Immature natural killer cell (primary cell): ENCODE measurements at places on chromosomes 16 and 17. TPM values are rescaled to one million over a fixed set of nuclear protein-coding genes. Genes with fewer than 3 reads are reported as not detected.
A peak's percentile ranks its signal among the peaks of the same experiment; 100 is the strongest.

The KRTAP4-6 gene
- polyA plus RNA-seq = not detected

The AOC3 gene
- polyA plus RNA-seq = not detected

The EPOP gene
- polyA plus RNA-seq = not detected

The AGRP gene
- polyA plus RNA-seq = not detected

DNA sequence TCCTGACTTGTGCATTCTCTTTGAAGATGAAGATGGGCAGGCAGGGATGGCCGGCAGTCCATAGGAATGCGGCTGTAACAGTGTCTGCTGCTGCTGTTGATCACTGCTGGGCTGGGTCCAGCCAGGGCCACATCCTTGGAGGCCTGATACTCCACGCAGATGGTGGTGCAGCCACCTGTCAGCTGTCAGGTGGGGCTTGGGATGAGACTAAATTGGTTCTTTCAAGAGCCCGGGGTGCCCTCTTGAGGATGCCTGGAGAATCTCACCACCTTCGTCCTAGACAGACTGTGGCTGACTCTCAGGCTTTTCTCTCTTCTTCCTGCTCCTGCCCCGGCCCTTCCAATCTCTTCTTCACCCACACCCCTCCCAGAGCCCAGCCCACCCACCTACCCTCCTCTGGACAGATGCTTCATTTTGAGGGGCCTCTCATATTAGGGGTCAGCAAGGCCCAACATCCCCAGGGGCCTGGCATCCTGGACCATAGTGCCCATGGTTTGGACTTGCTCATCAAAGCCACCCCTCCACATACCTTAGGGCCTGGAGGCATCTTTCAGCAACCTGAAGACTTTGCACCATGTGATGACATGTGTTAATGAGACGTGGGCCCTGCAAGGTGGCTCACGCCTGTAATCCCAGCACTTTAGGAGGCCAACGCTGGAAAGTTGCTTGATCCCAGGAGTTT lies 19.1 kb downstream of the OSBPL7 start:
- H3K27ac ChIP-seq = no peak overlapping the region
- H3K36me3 ChIP-seq = peaks cover 5% of the 10 kb centered on the region
- H3K27me3 ChIP-seq = peaks cover 3% of the 10 kb centered on the region
- H3K4me3 ChIP-seq = no peak overlapping the region
- no peaks in the 10 kb centered on the region for H3K4me1 ChIP-seq

- DNase-seq = no peak
- H3K27me3 ChIP-seq = peaks cover 2% of the 10 kb centered on the region
- H3K36me3 ChIP-seq = no peaks in the 10 kb centered on the region
- no peak overlapping the region for H3K27ac ChIP-seq
Observed at GRCh38 chr16:70692873-70693671, 7.2 kb upstream of the MTSS2 start.

- peak overlapping the region; percentile 66 for H3K4me3 ChIP-seq
- no peak for DNase-seq
- H3K36me3 ChIP-seq = peaks cover 22% of the 10 kb centered on the region
- H3K4me1 ChIP-seq = peaks cover 97% of the 10 kb centered on the region
- H3K27me3 ChIP-seq = peaks cover 16% of the 10 kb centered on the region
- peak overlapping the region; percentile 91 for H3K27ac ChIP-seq
Observed at GRCh38 chr17:38891441-38891840, 21.6 kb downstream of the LASP1 start.

- H3K27ac ChIP-seq = no peak overlapping the region
- no peaks in the 10 kb centered on the region for H3K27me3 ChIP-seq
- H3K36me3 ChIP-seq = no peaks in the 10 kb centered on the region
Observed at GRCh38 chr16:25198021-25198420, 18.7 kb upstream of the AQP8 start.

GRCh38 chr17:16938496-16939207 lies 33.3 kb downstream of the TNFRSF13B start:
- H3K36me3 ChIP-seq = no peaks in the 10 kb centered on the region
- no peaks in the 10 kb centered on the region for H3K4me1 ChIP-seq
- H3K27ac ChIP-seq = no peak overlapping the region
- no peak for DNase-seq
- H3K4me3 ChIP-seq = no peak overlapping the region

DNA sequence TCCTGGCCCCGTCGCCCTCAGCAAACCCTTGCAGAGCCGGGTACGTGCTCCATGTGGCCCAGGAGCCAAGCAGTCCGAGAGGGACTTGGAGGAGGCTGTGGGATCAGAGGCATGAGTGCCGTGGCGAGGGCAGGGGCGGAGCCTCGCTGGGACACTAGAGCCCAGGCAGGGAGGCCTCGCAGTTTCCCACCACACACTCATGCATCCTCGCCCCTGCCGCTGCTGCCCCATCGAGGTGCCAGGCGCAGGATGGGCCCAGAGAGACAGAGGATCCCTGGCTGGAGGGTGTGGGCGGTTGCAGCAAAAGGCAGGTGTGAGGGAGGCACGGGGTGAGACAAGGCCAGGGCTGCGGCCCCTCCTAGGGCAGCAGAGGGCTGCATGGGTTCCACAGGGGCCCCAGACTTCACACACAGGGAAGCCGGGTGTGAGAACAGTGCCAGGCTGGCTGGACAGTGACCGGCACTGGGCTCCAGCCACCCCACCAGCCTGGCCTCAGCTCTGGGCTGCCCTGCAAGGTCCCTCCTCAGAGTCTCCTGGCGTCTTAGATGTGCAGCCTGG lies 7.7 kb downstream of the BCAR1 start:
- H3K36me3 ChIP-seq = no peaks in the 10 kb centered on the region
- peaks cover 16% of the 10 kb centered on the region for H3K27me3 ChIP-seq
- no peaks in the 10 kb centered on the region for H3K4me1 ChIP-seq
- no peak overlapping the region for H3K27ac ChIP-seq
- no peak overlapping the region for H3K4me3 ChIP-seq
- DNase-seq = no peak

DNA sequence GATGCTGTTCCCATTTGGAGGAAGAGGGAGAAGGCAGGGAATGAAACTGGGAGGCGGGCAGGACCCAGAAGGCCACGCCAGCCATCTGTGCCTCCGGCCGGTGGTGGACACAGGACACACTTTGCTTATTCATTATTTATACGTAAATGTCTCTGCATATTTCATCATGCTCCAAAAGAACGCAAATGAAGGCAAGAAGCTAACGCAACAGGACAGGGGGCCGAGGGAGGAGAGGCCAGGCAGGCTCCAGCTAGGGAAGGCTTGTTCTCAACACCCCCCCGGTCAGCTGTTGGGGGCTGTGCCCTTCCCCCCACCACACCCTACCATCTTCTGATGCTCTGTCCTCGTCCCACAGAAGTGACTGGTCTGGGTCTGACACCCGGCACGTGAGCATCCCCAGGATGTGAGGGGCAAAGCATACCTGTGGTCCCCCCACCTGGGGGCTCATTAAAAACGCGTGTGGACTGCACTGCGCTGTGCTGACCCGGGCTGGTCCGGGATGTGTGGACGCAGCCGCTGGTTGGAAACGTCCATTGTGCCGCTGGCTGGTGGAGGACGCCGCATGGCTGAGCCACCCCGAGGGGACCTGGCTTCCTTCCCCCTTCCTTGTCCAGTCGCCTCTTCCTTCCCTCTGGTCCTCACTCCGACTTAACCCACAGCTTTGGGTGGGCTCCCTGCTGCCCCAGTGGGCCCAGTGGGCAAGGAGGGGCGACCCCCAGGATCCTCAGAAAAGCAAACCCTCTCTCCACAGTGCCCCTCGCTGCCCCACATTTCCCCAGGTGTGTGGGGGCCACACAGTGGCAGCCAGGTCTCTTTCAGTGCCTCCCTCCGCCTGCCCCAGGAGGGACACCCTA lies 46.4 kb upstream of the ENPP7 start:
- no peaks in the 10 kb centered on the region for H3K36me3 ChIP-seq
- no peaks in the 10 kb centered on the region for H3K4me1 ChIP-seq
- no peak for DNase-seq
- no peak overlapping the region for H3K27ac ChIP-seq

DNA sequence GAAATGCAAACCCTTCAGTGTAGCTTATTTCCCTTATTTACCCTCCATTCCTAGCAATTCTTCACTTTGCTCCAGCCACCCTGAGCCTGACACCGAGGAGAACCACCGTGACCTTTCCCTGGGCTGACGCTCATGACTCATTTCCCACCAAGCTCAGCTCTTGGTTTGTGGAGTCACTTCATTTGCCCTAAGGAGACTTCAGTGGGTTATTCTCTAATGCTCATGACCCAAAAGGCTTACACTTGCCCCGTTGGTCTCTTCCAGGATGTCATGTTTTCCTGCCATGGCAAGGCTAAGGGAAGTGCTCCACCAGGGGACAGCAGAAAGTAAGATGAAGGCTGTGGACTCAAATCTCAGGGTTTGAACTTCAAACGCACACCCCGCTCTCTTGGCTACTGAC lies 161.0 kb downstream of the CBLN1 start:
- no peak overlapping the region for H3K27ac ChIP-seq
- H3K4me1 ChIP-seq = no peaks in the 10 kb centered on the region
- H3K4me3 ChIP-seq = no peak overlapping the region
- no peaks in the 10 kb centered on the region for H3K27me3 ChIP-seq
- DNase-seq = no peak
- H3K36me3 ChIP-seq = no peaks in the 10 kb centered on the region
